ENCODE measurements at places on chromosomes 3 and 15.

DNA sequence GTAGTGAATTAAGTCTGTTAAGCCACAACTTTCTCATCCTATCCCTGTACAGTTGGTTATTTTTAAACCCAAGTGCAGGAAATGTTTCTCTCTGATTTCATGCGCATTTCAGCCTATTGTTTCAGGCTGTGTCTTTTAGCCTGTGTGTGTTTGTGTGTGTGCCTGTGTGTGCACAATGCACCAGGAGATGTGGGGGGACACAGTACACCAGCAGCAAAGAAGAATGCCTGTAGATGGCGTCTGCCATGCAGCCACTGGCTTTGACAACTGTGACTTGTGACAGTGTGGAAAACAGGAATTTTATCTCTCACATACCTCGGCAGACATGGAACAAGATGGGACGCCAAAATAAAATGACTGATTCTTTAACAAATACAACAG, 43.6 kb upstream of the PLXNA1 start:
- DNase-seq, result no peak

GRCh38 chr3:114567771-114568170, 273.9 kb downstream of the TIGIT start:
- no peak for DNase-seq

GRCh38 chr3:177610262-177610661, 413.0 kb upstream of the TBL1XR1 start:
- DNase-seq, result no peak

- no peak for DNase-seq
Observed at GRCh38 chr15:74365598-74366445, 1.6 kb downstream of the CYP11A1 start.

DNA sequence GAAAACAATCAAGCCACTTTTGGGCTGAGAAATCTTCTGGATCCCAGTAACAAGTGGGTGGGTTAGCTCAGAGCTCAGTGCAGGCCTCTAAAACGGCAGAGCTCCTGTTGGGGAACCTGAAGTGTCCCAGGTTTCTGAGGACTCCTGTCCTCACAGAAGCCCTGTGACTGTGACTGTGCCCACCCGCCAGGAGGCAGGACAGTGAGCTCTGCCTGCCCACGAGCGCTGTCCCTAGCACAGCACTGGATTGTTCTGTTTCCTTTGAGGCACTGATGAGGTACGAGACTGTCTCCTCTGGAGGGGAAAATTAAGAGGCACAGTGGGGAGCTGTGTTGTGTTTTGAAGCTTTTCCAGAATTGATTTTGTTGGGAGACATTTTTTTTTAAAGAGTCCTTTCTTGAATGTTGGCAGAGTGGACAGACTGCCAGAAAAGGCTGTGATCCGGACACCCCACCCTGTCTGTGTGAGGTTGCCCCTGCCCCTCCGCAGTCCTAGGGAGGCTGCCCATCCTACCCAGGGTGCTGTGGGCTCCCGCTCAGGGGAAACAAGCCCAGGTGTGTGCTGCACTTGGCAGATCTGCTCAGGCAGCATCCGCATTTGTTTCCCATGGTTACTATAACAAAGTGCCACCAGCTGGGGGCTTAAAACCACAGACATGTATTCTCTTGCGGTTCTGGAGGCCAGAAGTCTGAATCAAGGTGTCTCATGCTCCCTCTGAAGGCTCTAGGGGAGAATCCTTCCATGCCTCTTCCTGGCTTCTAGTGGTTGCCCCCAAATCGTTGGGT, 66.6 kb upstream of the LARS2 start:
- no peak for DNase-seq

- DNase-seq, result no peak
Observed at GRCh38 chr15:88752951-88753350, 50.3 kb upstream of the ACAN start.

DNA sequence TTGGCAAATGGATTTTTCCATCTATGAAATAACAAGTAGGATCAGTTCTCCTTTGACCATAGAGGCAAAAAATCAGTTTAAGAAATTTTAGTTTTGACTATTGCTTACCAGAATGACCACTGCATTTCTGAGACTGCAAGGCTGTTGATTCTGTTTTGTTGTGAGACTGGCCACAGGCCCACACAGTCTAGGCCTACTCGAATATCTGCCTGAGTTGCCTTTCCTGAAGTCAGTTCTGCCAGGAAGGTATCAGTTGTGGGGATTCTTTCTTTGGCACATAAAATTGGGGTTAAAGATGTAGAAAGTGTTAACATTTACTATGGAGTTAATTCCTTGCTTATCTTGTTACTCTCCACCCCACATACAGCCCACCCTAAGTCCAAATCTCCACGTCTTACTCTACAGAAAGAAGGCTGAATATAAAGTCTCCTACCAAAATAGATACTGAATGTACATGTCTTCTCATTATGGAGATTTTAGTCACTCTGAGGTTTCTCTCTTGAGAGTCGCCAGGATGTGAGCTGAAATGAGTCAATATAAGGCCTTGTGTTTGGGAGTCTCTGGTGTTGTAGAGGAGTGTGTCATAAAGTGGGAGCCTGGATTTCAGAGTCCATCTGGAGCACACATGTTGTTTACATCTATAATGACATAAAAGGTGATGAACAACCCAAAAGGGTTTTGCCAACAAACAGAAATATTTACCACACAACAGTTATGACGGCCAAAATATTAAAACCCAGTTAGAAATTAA, 45.0 kb upstream of the WWTR1 start:
- DNase-seq, result no peak

- DNase-seq, result no peak
Observed at GRCh38 chr3:195020185-195020584, 250.8 kb downstream of the XXYLT1 start.

GRCh38 chr3:192655040-192655439, 72.3 kb downstream of the FGF12 start:
- no peak for DNase-seq

- DNase-seq, result no peak
Observed at GRCh38 chr15:63040509-63040908, 2.0 kb upstream of the TPM1 start.

DNA sequence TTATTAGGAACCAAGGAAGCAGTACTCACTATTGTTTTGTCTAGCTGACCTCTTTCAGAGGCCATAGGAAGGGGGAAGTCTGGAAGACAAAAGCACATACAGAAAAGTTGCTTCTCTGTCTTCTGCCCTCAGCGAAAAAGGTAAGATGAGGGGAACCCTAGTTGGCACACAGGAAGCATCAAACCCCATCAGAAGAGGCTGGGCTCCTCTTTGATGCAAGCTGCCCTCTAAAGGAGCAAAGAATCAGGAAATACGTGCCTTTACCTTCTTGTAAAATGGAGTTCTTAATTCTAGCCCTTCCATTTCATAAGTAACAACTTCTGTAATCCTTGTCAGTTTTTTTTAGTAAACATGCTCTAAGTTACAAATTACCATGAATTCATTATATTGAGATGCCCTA, 12.5 kb downstream of the SPINK8 start:
- DNase-seq, result no peak

DNA sequence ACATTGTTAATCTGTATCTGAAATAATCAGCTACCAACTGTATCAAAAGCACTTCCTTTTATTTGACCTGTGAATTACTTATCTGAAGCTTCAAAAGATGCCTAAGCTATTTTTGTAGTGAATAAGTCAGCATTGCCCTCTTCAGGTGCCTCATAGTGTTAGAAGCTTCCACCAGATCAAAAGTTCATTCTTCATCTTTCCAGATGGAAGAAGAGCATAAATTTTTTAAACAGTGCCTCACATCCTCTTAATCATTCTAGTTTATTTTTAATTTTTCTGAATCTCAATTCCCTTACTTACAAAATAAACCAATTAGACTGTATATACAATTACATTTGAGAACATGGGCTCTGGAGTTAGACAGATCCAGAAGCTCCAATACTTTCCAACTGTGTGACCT, 65.0 kb downstream of the MYO5A start:
- DNase-seq, result no peak

- no peak for DNase-seq
Observed at GRCh38 chr3:186506857-186507256, 37.3 kb downstream of the CRYGS start.

GRCh38 chr3:52069855-52070254, 13.5 kb upstream of the DUSP7 start:
- no peak for DNase-seq

- no peak for DNase-seq
Observed at GRCh38 chr3:177642042-177642803, 444.9 kb upstream of the TBL1XR1 start.

GRCh38 chr3:147758771-147759170, 349.6 kb downstream of the ZIC1 start:
- no peak for DNase-seq

- DNase-seq, result no peak
Observed at GRCh38 chr3:52830535-52831258, at the start of gene ITIH4. Gene ITIH4, minus strand, starts transcription at chr3:52830672. Its CDS starts 30 bp downstream, at chr3:52830642.

- DNase-seq, result no peak
Observed at GRCh38 chr3:76566904-76567303, 473.0 kb upstream of the ROBO2 start.

DNA sequence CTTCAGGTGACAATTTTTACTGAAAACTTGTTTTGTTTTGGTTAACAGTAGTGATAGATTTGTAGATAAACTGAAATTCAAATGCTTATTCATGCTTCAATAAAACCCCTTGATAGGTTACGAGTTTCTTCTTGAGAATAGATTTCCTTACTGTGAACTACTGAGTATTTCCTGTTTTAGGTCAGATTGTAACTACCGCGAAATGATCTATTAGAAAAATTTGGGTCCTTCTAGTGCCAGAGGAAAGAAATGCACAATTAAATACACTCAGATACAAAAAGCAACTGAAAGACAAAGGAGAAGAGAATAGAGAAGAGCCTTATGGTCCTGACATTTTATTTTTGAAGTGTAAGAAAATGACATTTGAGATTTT, 251.7 kb upstream of the TBL1XR1 start:
- DNase-seq, result no peak

- no peak for DNase-seq
Observed at GRCh38 chr3:147365196-147366115, 40.9 kb downstream of the ZIC4 start.

- no peak for DNase-seq
Observed at GRCh38 chr3:105527535-105527934, 160.8 kb downstream of the ALCAM start.

- DNase-seq, result no peak
Observed at GRCh38 chr15:58627046-58627445, 122.5 kb downstream of the ADAM10 start.

DNA sequence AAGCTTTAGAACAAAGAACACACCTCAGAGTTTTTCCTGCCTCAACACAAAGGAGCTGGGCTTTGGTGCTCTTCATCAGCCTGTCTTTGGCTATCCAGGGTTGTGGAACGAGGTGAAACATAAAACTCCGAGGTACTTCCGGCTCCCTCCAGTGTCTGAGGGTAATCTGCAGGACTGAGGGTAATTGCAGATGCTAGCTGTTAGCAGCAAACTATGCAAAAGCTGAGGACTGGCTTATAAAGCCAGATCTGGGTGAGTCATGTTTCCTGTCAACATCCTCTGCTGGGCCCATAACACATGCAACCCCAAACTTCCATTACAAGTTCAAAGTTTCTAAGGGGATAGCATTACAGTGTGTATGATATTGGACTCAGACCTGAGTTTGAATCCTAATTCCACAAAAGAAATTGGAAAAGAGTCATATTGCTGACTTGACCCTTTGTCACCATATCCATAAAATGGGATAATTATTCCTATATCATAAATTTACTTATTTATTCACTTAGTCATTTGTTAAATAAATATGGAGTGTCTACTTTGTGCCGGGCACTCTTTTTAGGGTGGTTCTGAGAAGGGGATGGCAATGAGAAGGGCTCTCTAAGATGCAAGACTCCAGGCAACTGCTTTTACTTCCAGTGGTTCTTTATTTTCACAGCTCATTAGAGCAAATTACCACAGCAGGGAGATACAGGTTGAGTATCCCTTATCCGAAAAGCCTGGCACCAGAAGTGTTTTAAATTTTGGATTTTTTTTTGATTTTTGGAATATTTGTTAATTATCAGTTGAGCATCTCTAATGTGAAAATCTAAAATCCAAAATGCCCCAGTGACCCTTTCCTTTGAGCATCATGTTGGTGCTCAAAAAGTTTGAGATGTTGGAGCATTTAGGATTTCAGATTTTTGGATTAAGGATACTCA, 9.5 kb upstream of the TRIM69 start:
- no peak for DNase-seq

GRCh38 chr3:155313300-155313699, 19.8 kb upstream of the STRIT1 start:
- no peak for DNase-seq

- no peak for DNase-seq
Observed at GRCh38 chr15:28920781-28921331, 35.1 kb downstream of the APBA2 start.

- no peak for DNase-seq
Observed at GRCh38 chr3:128217702-128218547, 64.6 kb downstream of the EEFSEC start.

GRCh38 chr15:69161079-69161877, 843 bp downstream of the GLCE start:
- DNase-seq, result no peak

DNA sequence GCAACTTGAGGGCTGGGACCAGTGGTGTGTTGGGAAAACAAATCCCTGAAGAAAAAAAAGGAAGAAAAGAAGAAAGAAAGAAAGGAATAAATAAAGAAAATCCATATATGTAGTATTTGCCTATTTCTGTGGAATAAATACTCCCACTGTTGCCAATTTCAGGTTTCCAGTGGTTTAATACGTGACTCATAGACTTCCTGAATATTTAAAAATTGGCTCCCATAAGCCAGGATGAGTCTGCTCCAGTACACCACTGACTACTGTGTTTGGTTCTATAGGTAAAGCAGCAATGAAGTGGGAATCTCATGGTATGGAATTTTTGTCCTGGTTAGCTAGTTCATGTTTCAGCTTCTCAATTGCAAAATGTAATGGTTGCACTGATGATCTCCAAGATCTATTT, 31.6 kb downstream of the PYDC2 start:
- DNase-seq, result no peak

GRCh38 chr3:16279010-16279801, 14.2 kb downstream of the OXNAD1 start:
- DNase-seq, result no peak

- no peak for DNase-seq
Observed at GRCh38 chr15:52162260-52162659, 28.9 kb downstream of the GNB5 start.

DNA sequence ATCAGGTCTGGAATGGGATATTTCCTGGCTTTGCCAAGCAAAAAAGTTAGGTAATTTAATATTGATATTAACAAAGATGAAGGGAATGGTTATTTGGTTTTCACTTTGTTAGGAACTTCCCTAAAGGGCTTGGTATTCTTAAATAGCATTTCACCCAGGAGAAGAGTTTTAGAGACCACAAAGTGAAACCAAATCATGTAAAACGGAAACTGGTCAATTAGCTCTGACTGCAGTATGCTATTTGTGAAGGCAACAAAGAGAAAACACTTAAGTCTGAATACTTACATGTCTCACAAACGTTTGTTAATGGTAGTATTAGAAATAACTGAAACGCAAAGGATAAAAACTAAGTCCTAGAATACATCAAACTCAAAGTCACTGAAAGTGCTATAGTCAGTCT, 32.4 kb upstream of the SETMAR start:
- no peak for DNase-seq

- no peak for DNase-seq
Observed at GRCh38 chr15:68157074-68157473, 48.1 kb downstream of the CALML4 start.

- DNase-seq, result no peak
Observed at GRCh38 chr3:188950832-188951489, 220.8 kb upstream of the TPRG1 start.

- no peak for DNase-seq
Observed at GRCh38 chr15:78739996-78740903, 71.0 kb downstream of the ADAMTS7 start.
